AG04450 (cell line): ENCODE measurements at places on chromosomes 4 and X.

DNA sequence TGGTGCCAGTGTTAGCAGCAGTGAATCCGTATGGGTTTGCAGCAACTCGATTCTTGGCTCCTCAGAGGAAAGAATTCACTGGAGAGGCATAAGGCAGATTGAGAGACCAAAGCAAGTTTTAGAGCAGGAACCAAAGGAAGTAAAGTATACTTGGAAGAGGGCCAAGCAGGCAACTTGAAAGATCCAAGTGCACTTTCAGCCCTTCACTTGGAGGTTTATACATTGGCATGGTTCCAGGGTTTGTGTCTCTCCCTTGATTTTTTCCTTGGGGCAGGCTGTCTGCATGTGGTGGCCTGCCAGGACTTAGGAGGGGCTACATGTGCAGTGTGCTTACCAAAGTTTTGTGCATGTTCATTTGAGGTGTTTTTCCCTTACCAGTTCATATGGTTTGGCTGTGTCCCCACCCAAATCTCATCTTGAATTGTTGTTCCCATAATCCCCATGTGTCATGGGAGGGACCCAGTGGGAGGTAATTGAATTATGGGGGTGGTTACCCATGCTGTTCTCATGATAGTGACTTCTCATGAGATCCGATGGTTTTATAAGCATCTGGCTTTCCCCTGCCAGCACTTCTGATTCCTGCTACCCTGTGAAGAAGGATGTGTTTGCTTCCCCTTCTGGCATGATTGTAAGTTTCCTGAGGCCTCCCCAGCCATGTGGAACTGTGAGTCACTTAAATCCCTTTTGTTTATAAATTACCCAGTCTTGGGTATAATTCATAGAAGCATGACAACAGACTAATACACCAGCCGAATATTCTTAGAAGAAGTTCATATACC is 86.2 kb upstream of the TSPAN5 start:
- no peak for DNase-seq

- no peak for DNase-seq
These were observed 352.8 kb upstream of the EPHA5 start for GRCh38 chr4:66023061-66023460.

DNA sequence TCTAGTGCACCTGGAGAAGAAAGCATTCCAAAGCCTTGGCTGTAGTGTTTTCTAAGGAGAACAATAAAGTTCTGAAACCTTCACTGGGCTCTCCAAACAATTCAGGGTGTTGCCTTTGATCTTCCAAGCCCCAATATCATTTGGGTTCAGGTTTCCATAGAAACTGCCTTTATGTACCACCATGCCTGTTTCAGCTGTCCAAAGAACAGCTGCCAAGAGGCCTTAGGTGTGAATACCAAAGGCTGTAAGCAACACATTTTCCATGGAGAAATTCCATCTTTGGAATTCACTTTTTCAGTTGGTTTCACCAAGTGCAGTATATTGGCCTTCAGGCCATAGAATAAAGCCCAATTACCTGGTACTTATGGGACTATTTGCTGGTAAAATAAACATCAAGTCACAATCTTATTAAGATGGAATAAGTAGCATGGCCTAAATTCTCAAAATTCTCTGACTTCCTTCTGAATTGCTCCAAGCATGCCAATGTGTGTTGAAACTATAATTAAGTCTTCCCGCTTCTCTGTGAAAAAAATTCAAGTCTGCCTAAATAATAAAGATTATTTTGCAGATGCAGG is 61.9 kb downstream of the COX18 start:
- DNase-seq = no peak

GRCh38 chr4:123597586-123597985 is 201.0 kb downstream of the SPRY1 start:
- peak; percentile 21 for DNase-seq

DNA sequence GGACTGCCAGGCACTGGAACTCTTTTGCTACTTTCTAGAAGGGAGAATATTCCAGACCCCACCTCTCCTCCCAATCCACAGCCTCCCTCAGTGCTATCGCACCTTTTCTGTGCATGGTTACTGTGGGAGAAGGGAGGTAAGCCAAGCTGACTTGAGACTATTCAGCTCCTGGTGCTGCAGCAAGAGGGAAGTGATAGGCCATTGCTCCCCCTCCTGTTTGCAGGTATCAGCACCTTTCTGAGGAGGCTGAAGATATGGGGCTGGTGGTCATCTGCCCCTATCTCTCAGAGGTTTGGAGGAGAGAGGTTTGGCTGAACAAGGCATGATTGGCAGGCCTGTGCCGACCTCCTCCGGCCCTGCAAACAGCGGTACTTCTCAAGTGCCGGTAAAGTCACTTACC is 103.3 kb upstream of the GATB start:
- DNase-seq = no peak
